ENCODE measurements at places on chromosomes 3 and 15.

DNA sequence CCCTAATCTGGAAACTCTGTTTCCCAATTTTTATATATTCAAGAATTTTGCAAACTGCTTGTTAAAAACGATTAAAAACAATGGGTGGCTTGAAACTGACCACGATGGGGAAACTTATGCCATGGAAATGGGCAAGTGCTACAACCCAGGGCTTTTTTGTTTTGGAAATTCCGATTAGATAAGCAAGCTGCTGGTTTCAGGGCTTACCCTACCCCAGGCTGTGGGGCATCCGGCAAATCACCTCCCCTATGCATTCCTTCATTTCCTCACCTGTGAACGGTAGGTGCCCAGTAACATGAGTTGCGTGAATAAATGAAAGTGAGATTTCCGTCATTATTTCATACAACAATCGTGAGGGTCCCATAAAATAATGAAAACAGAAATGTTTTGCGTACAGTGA, 34.3 kb downstream of the ST6GAL1 start:
- DNase-seq, result no peak

- DNase-seq, result no peak
Observed at GRCh38 chr3:59464187-59464586, 414.4 kb upstream of the CFAP20DC start.

GRCh38 chr3:50212502-50212901, 7.4 kb downstream of the SLC38A3 start:
- DNase-seq, result no peak

DNA sequence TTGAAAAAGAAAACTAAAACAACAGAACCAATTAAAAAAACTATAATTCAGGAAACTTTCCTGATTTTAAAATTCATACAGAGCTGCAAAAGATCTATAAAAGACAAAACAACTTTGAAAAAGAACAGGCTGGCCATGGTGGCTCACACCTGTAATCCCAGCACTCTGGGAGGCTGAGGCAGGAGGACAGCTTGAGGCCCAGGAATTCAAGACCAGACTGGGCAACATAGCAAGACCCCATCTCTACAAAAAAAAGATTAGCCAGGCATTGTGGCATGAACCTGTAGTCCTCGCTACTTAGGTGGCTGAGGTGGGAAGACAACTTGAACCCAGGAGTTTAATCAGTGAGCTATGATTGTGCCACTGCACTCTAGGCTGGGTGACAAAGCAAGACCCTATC, 6.7 kb downstream of the CEP70 start:
- no peak for DNase-seq
